ENCODE measurements at places on chromosomes 2 and 18.

- DNase-seq, result no peak
These were observed 94.1 kb upstream of the CD302 start for GRCh38 chr2:159891917-159892730.

DNA sequence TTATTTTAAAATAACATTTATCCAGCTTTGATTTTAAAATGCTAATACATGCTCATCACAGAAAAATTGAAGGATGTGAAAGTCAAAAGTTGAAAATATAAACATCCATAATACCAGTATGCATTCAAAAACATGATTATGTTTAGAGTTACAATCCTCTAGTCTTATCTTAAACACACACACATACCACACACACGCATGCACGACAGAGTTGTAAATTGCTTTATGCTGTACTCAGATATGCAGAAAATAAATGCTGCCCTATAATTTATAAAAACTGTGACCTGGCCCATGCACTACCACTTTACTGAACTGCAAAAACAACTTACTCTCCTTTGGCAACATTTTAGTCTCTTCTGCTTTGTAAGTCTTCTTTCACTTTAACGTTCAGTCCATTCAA, 793.0 kb upstream of the FANCL start:
- no peak for DNase-seq

- peak; percentile 79 for DNase-seq
These were observed 34.4 kb downstream of the ITGA6 start for GRCh38 chr2:172461591-172462372.

GRCh38 chr2:186618696-186619095, 28.8 kb downstream of the ITGAV start:
- no peak for DNase-seq

GRCh38 chr2:64861452-64862397, 127.5 kb upstream of the SLC1A4 start:
- DNase-seq, result no peak

DNA sequence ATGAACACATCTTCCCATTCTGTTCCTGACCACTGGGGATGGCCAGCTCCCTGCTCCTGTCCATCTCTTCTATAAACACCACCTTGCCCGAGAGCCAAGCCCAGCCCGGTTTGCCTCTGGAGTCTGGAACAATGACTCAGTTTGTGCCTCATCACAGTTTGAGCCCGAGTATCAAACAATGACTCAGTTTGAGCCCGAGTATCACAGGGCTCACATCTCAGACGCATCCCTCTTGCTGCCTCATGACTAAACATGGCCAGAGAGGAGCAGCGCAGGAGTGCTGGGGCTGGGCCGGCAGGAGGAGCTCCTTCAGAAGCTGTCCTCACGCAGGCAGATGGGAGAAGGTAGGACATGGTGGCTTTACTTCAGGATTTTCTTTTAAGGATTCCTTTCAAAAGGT, 68.7 kb downstream of the PXDN start:
- no peak for DNase-seq

GRCh38 chr18:24766376-24766775, 305.9 kb downstream of the HRH4 start:
- no peak for DNase-seq

- no peak for DNase-seq
These were observed 32.4 kb downstream of the MARCO start for GRCh38 chr2:118974103-118974993.

GRCh38 chr2:64998658-64999061, 9.5 kb downstream of the SLC1A4 start:
- no peak for DNase-seq

- no peak for DNase-seq
These were observed 512.9 kb downstream of the LRRTM4 start for GRCh38 chr2:77009307-77009706.

- peak; percentile 79 for DNase-seq
These were observed 46.6 kb downstream of the PRKRA start for GRCh38 chr2:178404368-178404767.

DNA sequence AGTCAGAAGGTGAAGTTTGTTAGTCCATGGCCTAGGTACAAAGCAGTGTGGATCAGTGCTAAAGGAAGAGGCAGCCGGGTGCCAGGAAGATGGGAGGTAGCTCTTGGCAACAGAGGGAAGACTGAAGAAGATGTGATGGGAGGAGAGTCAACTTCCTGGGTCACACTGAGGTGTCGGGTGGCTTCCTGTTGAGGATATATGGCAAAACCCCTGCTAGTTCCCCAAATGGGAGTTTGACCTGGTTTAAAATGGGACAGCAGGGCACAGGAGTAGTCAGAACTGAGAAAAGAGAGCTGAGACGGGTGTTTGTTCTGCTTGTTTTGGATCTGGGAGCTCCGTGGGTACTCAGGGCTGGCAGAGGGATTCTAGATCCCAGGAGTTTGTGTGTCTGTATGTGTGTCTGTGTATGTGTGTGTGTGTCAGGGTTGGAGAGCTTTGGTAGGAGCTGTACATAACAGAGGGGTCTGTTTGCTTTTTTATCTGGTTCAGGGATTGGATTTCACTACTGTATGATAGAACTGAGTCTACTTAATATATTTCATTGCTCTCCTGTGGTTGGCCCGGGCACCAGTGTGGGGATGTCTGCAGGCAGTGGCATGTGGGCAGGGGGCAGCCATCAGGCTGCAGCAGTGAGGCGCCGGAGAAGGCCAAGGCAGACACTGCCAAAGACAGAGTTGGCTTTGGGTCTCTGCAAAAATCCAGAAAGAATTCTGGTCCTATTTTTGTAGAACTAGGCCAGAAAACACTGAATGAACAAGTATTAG, 17.1 kb downstream of the MXD1 start:
- DNase-seq, result no peak

DNA sequence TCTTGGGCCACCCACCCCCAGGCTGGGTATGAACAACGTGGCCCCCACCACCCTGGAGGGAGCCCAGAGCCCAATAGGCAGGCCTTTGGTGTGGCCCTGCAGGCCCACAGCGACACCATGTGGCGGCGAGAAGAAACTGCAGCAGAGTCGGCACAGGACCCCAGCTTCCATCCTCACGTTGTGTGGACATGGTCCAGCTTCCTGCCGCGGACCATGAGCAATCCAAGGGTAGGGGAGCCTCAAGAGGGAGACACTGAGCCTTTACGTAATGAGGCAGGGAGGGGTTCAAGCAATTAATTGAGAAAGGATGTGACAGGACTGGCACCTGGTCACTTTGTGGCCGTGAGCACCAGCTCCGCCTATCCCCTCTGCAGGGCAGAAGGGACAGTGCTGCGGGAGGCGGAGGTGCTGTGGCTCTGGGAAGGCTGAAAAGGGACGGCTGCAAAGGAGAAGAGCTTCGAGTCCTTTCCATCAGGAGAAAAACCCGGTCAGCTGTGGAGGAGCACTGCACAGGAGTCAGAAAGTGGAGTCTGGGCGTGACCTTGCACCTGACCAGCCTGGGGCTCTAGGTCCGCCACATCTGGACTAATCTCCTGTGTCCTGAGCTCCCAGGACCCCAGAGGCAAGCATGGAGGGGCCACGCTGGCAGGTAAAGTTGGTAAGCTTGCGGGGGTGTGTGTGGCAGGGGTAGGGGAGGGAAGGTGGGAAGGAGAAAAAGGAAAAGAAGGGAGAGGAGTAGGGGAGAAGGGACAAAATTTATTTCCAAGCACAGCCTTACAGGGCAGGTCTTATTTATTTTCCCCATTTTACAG, 44.9 kb downstream of the TMEM37 start:
- DNase-seq, result peak; percentile 82

GRCh38 chr2:117980783-117981676, 32.8 kb downstream of the CCDC93 start:
- no peak for DNase-seq

- no peak for DNase-seq
These were observed 222.8 kb upstream of the PIEZO2 start for GRCh38 chr18:11372163-11372562.

- no peak for DNase-seq
These were observed 27.1 kb upstream of the CREB1 start for GRCh38 chr2:207502577-207503198.

DNA sequence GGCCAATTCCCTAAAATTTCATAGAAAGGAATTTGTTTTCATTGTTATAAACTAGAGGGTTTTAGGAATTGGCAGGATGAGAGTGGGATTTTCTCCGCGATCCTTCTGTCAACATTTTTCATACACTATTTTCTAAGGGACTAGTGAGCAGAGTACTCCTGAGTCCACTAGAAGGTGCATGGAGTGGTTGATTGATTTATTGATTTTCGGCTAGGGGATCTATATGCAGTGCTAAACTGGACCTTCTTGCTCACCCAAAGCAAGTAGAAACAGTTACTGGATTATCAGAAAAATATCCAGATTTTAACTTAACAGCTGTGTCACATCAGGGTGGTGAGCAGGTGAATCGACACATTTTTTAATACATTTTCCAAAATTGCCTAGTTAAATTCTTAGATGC, 159.9 kb upstream of the DTNA start:
- no peak for DNase-seq

GRCh38 chr2:20094142-20094755, 42.8 kb upstream of the LAPTM4A start:
- DNase-seq, result no peak

DNA sequence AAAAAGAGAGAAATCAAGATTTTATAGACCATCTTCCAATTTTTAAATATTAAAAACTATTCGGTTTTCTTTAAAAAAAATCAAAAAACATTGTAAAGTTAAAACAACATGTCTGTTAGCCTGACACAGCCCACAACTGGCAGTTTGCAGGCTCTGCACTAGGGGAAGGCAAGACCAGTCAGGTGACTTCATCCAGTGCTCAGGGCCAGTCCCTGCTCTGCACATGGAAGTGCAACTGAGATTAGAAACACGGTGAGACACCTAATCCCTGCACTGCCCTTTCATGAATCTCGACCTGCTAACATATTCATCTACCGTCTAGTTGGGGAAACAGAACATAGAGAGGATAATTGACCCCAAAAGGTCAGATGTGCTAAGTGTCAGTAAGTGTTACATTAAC, 135.2 kb downstream of the BARD1 start:
- no peak for DNase-seq

GRCh38 chr18:28177828-28178635, 1.1 kb upstream of the CDH2 start:
- peak; percentile 91 for DNase-seq

- no peak for DNase-seq
These were observed 40.5 kb downstream of the ALMS1 start for GRCh38 chr2:73426176-73426575.

DNA sequence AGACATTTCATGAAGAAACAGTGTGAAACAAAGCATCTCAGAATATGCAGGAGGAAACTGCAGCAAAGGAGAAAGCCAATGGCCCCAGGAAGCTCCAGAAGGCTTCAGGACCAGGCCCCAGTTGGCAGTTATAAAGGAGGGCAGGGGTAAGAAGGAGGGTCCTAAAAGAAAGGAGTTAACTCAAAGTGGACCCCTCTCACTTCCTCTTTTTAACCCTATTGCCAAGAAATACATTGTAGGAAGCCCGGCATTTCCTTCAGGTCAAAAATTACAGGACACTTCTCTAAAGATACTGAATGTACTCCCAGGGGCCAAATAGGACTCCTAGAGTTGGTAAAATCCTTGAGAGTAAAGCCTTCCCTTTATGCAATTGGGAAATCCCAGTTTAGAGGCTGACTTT, 77.1 kb upstream of the TGFA start:
- no peak for DNase-seq

DNA sequence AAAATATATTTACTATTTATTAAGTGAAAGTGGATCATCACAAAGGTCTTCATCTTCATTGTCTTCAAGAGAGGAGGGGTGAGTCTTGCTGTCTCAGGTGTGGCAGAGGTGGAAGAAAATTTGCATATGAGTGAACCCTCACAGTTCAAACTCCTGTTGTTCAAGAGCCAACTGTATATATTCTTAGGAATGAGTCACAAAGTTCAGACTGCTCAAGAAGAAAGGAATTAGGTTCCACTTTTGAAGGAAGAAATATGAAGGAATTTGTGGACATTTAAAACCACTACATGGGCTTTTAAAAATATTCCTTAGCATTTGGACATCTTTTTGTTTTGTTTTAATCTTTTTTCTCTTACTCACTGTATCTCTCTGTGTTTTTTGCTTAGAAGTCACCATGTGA, 212.6 kb downstream of the INSIG2 start:
- DNase-seq, result no peak

- no peak for DNase-seq
These were observed 16.7 kb upstream of the ASAP2 start for GRCh38 chr2:9189901-9190300.

DNA sequence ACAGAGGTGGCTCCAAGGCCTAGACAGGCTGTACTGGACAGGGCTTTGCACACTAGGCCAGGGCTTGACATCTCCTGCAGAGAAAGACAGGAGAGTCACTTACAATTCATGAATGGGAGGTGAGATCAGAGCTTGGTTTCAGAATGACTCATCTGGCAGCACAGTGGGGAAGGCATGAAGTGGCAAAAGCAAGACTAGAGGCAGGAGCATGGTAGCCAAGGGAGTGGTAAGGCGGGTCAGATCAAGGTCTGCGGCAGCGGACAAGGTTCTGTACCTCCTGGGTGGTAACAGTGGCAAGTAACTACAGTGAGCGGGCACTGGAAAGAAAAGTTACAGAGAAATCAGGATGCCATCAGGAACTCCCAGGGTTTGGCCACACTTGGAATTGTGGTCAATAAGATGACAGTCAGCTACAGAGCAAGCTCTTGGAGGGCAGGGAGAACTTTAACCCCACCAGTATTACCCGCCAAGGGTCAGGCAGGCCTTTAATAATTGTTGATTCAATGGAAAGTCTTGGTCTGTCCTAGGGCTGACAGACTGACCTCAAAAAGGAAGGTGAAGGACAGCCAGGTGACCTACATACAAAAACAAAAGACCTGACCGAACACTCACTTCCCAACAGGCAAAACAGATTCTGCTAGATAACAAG, 5.7 kb downstream of the MCFD2 start:
- DNase-seq, result no peak

- no peak for DNase-seq
These were observed 69.9 kb downstream of the COA5 start for GRCh38 chr2:98538280-98539041.

- no peak for DNase-seq
These were observed 87.4 kb upstream of the GPC1 start for GRCh38 chr2:240347949-240348500.

GRCh38 chr18:53606792-53607191, 617.7 kb downstream of the MBD2 start:
- no peak for DNase-seq

- peak; percentile 68 for DNase-seq
These were observed 25.5 kb upstream of the YWHAQ start for GRCh38 chr2:9656270-9656766.

- no peak for DNase-seq
These were observed 97.1 kb downstream of the TEX51 start for GRCh38 chr2:126995621-126996377.

DNA sequence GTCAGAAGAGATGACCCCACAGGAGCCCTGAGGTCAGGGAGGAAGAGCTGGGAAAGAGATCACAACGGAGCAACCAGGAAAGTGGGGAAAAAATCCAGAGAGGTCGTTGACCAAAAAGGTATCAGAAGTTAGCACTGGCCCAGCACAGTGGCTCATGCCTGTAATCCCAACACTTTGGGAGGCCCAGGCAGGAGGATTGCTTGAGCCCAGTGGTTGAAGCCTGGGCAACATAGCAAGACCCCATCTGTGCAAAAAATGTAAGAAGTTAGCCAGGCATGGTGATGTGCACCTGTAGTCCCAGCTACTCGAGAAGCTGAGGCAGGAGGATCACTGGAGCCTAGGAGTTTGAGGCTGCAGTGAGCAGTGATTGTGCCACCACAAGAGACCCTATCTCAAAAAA, 121.5 kb downstream of the GBX2 start:
- DNase-seq, result no peak

Measured in NCI-H69 (cell line).